CD4-positive, alpha-beta T cell treated with Interleukin-2 at 100 ng/mL for 4 hours (primary cell): ENCODE measurements at places on chromosomes 4 and X.

DNA sequence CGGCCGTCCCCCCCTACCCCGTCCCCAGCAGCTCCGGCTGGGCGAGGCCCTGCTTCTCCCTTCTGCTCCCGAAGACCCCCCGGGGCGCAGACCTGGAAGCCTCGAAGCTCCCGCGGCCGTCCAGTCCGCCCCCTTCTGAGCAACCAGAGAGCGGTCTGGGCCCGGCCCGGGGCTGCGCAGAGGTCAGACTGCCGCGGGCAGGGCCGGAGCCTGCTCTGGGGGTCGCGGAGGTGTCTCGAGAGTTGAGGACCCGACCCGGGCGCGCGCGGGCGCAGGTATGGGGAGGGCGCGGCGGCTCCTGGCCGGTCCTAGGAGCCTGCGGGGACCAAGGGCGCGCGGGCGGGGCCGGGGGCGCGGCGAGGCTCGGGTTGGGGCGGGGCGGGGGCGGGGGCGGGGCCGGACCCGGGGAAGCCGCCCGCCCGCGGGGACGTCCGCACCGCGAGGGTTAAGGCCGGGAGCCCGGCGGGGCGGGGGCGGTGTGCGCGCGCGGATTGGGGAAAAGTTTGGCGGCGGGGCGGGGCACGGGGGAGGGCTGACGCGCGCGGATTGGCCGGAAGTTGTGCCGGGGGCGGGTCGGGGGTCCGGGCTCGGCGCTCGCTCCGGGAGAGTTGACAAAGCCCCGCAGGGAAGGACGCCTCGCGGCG, at the start of gene FGFRL1:
Gene FGFRL1, plus strand, starts transcription at position 605 of the 644 bp plus-strand sequence. CDS start 860 bp downstream, outside the sequence.
- DNase-seq = peak; percentile 93

DNA sequence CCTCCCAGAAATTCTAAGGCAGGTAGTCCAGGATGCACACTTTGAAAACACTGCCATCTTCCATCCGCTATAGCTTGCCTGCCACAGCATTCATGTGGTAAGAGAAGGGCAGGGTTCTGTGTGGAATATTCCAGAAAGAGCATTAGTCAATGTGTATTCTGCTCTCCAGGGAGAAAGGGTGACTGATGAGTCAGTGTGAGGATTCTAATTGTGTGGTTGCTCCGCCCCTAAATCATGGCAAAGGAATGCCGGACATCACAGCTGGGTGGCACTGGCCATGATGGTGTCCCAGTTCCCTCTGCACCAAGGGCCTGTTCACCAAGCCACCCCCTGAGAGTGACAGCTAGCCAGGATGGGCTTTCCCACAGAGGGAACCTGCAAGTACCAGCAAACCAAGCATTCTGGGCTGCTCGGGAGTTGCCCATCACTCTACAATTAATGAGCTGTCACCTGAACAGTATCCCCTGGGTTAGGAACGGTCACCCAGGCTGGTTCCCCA, 9.5 kb downstream of the IDS start:
- no peak for DNase-seq

DNA sequence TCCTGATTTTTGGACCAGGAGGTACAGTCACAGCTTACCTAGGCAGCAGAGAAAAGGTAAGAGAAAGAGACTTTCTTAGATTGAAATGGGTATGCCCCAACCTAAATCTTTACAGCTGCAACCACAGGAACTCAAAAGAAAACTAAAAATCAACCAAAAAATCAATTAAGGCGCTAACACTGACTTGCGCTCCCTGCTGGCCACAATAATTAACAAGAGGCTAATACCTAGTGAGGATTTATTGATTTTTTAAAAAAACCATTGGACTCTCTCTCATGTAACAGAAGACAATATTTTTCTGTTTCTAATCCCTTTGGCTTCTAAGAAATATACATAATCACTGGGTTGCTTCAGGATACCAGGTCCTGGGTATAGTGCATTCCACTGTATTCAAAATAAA, 153.9 kb upstream of the TENM3 start:
- no peak for DNase-seq

- peak; percentile 11 for DNase-seq
Measured at GRCh38 chrX:135421932-135422809, at the start of gene SMIM10L2A. Gene SMIM10L2A, plus strand, starts transcription at chrX:135421944. Its CDS starts 188 bp downstream, at chrX:135422132.

DNA sequence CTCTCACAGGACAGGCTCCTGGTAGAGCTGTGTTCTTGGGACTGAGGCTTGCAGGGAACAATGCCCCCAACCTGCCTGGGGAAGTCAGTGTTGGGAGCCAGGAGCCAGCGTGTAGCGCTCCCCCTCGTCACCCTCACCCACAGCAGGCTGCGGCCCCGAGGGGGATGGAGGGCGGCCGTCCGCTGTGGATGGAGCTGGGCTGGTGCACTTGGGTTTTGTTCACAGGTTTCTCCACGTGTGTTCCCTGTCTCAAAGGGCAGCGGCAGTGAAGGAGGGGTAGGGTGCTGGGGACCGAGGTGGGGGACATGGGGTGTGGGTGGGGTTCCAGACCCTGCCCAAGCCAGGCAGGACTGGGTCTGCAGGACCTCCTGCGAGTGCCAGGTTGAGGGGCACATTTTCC, 69.1 kb downstream of the RGS12 start:
- DNase-seq = no peak

DNA sequence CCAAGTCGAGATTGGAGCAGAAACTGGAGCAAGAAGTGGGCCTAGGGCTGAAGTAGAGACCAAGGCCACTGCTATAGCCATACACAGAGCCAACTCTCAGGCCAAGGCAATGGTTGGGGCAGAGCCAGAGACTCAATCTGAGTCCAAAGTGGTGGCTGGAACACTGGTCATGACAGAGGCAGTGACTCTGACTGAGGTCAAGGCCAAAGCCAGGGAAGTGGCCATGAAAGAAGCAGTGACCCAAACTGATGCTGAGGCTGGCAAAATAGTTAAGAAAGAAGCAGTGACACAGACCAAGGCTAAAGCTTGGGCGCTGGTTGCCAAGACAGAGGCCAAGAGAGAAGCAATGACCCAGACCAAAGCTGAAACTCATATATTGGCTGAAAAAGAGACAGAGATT, 3.5 kb downstream of the ARMCX4 start:
- no peak for DNase-seq

DNA sequence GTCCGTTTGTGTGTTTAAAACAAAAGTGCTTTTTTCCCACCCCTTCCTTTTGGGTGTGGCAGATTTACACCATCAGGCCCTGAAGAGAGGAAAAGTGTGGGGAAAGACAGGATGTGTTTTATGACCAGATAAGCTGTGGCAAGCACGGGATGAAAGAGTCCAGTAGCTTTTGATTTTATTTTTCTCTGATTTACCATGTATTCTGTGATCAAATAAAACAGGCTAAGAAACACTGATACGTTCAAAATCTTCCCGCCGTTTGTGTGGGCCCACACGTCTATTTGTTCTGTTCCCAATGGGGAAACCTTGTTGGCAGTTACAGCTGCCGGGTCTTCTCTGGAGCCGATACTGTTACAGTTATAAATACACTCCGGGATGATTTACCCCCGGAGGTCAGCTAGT, 10.8 kb downstream of the LRP2BP start:
- no peak for DNase-seq

- peak; percentile 29 for DNase-seq
Measured at GRCh38 chr4:122508083-122508482, 51.6 kb upstream of the IL2 start.

- no peak for DNase-seq
Measured at GRCh38 chr4:150080337-150080736, 2.1 kb downstream of the DCLK2 start.

GRCh38 chr4:186727169-186727976, 3.7 kb upstream of the FAT1 start:
- no peak for DNase-seq

GRCh38 chr4:78065508-78066192, 8.5 kb downstream of the FRAS1 start:
- DNase-seq = no peak

DNA sequence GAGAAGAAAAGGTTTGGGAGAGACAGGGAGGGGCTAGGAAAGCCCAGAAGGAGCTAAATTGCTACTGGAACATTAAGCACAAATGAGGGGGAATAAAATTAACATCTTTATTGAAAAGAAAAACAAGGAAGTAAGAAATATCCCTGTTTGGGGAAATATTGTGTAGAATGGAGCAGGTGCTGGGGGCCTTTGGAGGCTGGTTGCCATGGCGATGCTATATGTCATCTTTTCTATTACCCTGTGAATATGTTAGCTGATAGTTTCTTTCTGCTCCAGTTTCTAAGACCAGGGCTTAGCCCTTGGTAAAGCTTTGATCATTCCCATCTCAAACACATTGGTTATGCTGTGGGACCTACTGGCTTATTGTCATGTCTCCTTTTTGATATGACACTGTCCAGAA, 28.7 kb downstream of the TMEM31 start:
- DNase-seq = no peak

- no peak for DNase-seq
Measured at GRCh38 chrX:77786365-77786680, 307 bp upstream of the ATRX start.

DNA sequence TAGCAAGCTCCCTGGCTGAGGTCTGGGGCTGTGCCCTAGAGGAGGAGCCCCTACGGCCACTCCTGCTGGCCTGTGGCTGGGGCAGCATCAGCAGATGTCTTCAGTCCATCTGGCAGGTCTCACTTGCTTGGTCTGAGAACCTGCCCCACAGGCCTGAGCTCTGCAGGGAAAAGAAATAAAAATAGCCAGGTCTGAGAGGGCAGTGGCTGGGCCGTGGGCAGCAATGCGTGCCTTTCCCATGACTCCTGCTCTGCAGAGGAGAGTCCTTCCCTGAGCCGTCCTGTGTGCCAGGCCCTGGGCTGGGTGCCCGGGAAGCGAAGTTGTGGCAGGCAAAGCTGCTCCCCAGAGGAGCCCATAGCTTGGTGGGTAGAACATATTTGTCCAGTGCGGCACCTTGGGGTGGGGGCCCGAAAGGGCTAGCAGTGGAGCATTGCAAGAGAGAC, 11.3 kb upstream of the KIAA0232 start:
- DNase-seq = no peak

GRCh38 chr4:33369446-33369845, 2649.3 kb downstream of the PCDH7 start:
- no peak for DNase-seq

GRCh38 chr4:95215043-95215442, 333.7 kb downstream of the UNC5C start:
- DNase-seq = no peak

DNA sequence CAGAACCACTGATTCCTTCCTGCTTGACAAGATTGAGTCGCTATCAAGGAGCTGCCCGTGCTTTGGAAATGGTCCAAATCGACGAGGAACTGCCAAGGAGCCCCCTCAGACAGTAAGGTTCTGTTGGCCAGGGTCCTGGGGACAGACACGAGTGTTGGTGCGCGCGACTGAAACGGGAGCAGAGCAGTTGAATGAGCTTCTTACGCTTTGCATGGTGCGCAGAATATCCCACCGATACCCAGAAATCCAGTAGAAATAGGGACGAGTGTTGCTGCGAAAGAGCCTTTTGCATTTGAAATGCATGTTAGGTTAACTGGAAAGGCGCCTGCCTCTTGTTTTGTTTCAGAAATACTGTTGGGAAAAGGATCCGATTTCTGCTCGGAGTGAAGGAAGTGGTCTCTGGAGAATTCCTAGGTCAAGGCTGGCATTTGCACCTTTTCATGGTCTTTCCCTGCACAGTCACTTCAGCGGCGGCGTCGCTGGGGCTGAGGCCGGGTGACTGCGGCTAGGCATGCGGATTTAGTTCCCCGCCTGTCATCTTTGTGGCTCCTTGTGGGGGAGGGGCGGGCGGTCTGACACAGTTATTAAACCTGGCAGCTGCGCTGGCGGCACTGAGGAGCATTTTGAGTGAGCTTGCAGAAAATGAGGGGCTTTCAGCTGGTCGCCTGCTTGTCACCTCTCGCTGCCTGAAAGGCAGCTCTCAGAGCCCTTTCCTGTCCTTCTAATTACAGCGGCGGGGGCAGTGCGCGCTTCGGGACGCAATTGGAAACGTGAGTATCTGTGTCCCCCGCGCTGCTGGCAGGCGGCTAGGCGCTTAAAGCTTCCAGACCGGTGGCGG, 51.5 kb upstream of the TRIM2 start:
- peak; percentile 59 for DNase-seq

GRCh38 chr4:8688041-8688907, 95.7 kb downstream of the CPZ start:
- DNase-seq = no peak

DNA sequence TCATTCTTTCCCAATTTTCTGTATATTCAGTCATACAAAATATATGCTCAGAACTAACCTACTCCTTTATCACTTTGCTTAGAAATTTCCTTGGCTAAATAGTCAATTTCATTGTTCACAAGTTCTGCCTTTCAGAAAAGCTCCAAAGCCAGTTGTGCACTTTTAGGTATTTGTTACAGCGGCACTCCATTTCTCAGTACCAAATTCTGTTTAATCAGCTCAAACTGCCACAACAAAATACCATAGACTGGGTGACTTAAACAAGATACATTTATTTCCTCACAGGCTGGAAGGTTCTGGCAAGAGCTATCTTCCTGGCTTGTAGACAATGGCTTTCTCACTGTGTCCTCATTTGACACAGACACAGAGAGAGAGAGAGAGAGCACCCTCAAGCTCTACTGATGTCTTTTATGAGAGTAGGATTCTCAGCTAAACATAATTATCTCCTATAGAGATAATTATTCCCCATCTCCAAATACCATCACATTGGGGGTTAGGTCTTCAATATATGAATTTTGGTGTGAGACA, 188.8 kb upstream of the FSTL5 start:
- no peak for DNase-seq

DNA sequence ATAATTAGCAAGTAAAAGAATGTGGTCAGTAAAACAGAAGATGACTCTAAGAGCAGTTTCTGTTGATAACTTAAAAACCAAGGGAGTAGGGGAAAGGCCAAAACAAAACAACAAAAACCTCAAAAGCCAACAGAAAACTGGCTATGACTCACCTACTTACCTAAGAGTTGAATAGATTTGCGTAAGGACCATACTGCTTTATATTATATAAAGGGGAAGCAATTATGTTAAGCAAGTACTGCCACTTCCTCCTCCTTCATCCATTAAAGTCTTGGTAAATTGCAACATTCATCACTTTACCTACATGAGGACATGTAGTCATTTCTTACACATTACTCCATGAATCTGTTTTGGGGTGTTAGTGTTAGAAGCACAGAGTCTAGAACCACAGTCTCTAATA, 85.9 kb upstream of the FAM47A start:
- DNase-seq = no peak

- no peak for DNase-seq
Measured at GRCh38 chrX:22533898-22534297, 261.2 kb downstream of the CBLL2 start.

GRCh38 chr4:160386846-160387245, 1284.0 kb downstream of the RAPGEF2 start:
- no peak for DNase-seq

DNA sequence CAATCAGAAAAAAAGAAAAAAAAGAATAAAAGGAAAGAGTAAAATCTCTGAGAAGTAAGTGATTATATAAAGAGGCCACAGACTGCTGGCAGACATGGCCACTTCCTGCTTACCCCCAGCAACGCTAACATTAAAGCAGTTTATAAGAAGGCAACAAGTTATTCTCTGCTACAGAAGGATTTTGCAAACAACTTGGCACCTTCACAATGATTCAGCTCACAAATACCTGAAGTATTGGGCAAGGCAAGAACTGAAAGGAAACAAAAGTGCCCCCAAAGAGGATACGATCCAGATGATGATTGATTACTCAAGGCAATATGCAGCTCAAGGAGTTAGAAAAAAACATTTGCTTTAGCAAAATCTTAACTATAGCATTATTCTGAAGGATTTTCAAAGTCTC, 718.8 kb downstream of the KLHL13 start:
- DNase-seq = no peak
